ENCODE measurements at places on chromosomes 5 and 9.

GRCh38 chr9:135344523-135344901 lies 135.1 kb upstream of the PPP1R26 start:
- no peak overlapping the region for H3K4me3 ChIP-seq
- H3K27me3 ChIP-seq: peaks cover 3% of the 10 kb centered on the region
- no peak for DNase-seq
- H3K36me3 ChIP-seq: no peaks in the 10 kb centered on the region
- no peaks in the 10 kb centered on the region for H3K4me1 ChIP-seq

DNA sequence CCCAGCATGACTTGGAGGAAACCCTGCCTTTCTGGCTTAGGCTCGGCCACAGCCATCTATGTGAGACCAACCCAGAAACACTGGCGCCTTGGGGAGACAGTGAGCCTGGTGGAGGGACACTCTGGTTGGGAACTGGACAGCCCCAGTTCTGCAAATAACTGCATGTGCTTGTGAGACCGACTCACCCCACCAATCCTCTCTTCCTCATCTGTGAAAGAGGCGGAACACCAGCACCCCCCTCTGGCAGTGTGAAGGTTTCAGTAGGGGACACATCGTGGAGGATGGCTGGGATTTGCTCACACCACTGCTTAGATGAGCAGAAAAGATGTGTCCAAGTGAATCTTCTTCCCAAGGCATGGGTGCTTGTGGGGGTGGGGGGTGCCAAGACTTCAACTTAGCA lies 43.4 kb upstream of the N4BP3 start:
- H3K4me3 ChIP-seq: no peak overlapping the region
- peaks cover 5% of the 10 kb centered on the region for H3K4me1 ChIP-seq
- H3K36me3 ChIP-seq: no peaks in the 10 kb centered on the region
- peaks cover 13% of the 10 kb centered on the region for H3K27me3 ChIP-seq
- no peak overlapping the region for H3K27ac ChIP-seq
- DNase-seq: peak; percentile 45

DNA sequence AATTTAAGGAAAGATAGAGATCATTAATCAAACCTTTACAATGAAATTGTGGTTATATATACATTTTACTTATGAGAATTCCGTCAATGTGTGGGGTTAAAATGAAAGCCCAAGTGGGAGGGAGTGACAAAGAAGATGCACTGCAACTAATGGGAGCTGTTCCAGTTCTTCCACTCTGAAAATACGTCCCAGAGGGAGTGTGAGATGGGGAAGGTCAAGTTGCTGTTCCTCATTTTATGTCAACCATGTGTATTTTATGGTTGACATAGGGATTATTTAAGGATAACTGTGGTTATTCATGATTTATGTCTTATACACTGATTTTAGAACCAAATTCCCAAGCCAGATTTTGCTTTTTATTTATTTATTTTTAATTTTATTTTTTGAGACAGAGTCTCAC lies 14.2 kb upstream of the RGS3 start:
- H3K27ac ChIP-seq: no peak overlapping the region
- no peak for DNase-seq
- H3K4me1 ChIP-seq: peaks cover 1% of the 10 kb centered on the region
- no peaks in the 10 kb centered on the region for H3K27me3 ChIP-seq
- no peaks in the 10 kb centered on the region for H3K36me3 ChIP-seq

DNA sequence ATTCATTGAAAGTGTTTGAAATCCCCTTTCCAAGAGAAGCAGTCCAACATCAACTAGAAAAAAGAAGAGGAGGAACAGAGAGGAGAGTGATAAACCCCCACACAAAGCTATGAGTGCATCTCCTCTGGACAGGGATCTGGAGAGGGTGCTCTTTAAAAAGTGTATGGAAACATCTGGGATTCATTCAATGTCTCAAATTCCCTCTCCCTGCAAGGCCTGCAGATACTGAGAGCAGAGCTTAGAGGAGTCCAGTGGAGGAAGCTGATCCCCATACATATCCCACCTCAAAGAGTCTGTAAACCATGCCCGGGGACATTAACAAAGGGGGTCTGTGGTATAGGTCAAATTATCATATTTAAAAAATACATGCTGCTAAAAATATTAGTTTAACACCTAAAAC lies 2.2 kb downstream of the SPOCK1 start:
- H3K4me1 ChIP-seq: no peaks in the 10 kb centered on the region
- no peaks in the 10 kb centered on the region for H3K36me3 ChIP-seq
- no peak overlapping the region for H3K4me3 ChIP-seq
- no peak for DNase-seq
- H3K27ac ChIP-seq: no peak overlapping the region

GRCh38 chr9:109277451-109277850 lies 43.4 kb downstream of the EPB41L4B start:
- peaks cover 15% of the 10 kb centered on the region for H3K27me3 ChIP-seq
- no peaks in the 10 kb centered on the region for H3K4me1 ChIP-seq
- no peak for DNase-seq
- no peak overlapping the region for H3K27ac ChIP-seq
- H3K36me3 ChIP-seq: no peaks in the 10 kb centered on the region

DNA sequence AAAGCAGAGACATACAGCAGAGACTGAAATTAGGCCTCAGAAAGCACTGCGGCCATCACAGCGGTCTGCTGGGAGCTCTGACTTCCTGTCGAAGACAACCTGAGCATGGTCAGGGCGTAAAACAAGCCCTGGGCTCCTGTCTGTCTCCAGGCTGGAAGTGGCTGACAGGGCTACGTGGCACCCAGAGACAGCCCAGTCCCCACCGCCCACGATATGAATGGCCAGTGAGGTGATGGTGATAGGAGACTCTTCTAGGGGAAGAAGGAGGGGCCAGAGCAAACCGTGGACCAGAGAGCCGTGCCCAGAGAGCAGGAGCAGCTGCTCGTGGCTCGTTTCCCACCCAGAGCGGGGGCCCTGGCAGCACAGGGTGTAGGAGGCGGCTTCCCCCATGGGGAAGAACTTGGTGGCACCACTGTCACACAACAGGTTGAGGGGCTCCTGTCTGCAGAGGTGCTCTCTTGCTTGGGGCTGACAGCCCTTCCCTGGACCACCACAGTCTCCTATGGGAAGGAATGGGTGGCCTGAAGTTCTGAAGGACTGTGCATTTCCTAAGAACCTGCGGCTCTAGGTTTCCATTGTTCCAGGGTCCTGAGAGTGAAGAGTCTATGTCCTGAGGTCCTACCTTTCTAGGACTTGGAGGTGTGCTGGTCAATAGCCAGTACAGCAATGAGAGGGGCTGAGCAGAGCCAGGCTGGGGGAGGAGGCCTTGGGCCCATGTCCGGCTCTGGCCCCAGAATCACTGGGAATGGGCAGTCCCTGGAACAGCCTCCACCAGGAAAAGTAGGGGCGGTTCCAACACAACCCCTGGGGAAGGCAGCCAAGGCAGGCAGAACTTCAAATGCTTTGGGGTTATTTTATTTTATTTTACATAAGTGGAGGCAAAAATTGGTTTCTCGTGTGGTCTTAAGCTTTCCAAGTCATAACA lies 56.4 kb downstream of the BARX1 start:
- H3K4me1 ChIP-seq: peaks cover 21% of the 10 kb centered on the region
- no peaks in the 10 kb centered on the region for H3K36me3 ChIP-seq
- no peak overlapping the region for H3K4me3 ChIP-seq
- H3K27me3 ChIP-seq: no peaks in the 10 kb centered on the region

- no peak overlapping the region for H3K4me3 ChIP-seq
- no peak for DNase-seq
Measured at GRCh38 chr5:140145256-140145655, 19.5 kb downstream of the IGIP start.

GRCh38 chr5:110653231-110653970 lies 73.1 kb downstream of the TMEM232 start:
- no peaks in the 10 kb centered on the region for H3K4me1 ChIP-seq
- no peaks in the 10 kb centered on the region for H3K27me3 ChIP-seq
- H3K27ac ChIP-seq: no peak overlapping the region
- no peak overlapping the region for H3K4me3 ChIP-seq
- H3K36me3 ChIP-seq: no peaks in the 10 kb centered on the region

DNA sequence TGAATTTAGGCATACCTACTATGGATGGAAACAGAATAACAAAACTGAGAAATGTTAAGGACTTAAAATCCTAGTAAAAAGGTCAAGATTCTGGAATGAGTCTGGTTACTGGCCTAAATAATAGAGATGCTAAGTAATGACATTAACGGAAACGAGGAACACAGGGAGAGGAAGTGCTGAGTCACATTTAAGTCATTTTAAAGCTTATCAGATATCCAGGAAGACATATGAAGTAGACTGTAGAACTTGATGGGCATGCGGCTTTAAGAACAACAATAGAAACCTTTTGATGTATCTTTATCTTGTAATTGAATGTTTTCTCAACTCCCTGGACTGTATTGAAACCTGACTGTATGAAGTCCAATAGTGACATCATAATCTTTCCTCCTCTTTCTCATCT lies 1251.4 kb upstream of the CDH6 start:
- H3K36me3 ChIP-seq: no peaks in the 10 kb centered on the region
- H3K4me1 ChIP-seq: no peaks in the 10 kb centered on the region
- no peak overlapping the region for H3K4me3 ChIP-seq
- no peak overlapping the region for H3K27ac ChIP-seq

GRCh38 chr9:16262477-16263261 lies 607.8 kb downstream of the BNC2 start:
- H3K36me3 ChIP-seq: no peaks in the 10 kb centered on the region
- no peak overlapping the region for H3K4me3 ChIP-seq
- DNase-seq: no peak

DNA sequence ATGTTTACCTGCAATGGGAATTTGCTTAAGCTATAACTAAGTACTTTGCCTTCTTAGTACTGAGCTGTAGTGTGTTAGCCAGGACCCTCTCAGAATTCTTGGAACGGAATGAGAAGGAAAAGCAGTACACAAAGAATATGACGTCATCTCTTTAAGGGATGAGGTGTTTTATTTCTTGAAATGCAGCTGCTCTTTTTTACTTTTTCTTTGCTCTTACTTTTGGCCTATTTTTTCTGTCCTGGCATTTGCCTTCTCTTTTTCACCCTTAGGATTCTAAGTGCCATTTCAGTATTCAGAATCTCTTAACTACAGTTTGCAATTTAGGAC lies 10.1 kb downstream of the KIF2A start:
- DNase-seq: no peak
- H3K36me3 ChIP-seq: peaks cover 29% of the 10 kb centered on the region
- no peaks in the 10 kb centered on the region for H3K27me3 ChIP-seq
- peaks cover 67% of the 10 kb centered on the region for H3K4me1 ChIP-seq
- no peak overlapping the region for H3K4me3 ChIP-seq

GRCh38 chr5:154587123-154588026 lies 109.3 kb upstream of the HAND1 start:
- H3K4me3 ChIP-seq: no peak overlapping the region
- no peak overlapping the region for H3K27ac ChIP-seq
- peaks cover 13% of the 10 kb centered on the region for H3K27me3 ChIP-seq
- H3K4me1 ChIP-seq: no peaks in the 10 kb centered on the region
- H3K36me3 ChIP-seq: no peaks in the 10 kb centered on the region
- no peak for DNase-seq

DNA sequence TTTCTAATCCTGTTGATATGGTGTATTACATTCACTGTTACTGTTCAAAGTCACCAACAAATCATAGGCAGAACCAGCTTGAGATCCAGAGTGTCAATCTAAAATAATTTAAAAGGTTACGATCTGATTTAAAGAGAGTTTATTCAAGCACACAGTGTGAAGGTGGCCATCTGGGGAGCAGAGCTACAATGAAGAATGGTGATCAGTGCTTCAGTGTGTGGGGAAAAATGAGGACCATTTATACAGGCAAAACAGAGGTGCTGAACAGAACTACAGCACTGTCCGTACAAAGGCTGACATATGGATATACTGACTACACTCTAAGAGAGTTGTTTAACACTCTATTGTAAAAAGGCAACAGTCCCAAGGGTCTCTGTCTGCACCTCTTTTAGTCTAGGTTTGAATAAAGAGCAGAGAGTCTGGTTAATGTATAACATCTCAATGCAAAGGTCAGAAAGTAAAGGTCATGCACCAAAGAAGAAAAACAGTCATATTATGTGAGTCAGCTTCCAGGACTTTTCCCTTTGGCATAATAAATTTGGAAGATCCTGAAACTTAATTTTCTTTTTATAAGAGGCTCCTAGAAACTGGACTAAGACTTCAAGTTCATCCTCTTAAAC lies 29.7 kb upstream of the TDRD7 start:
- H3K36me3 ChIP-seq: no peaks in the 10 kb centered on the region
- H3K4me3 ChIP-seq: no peak overlapping the region
- H3K27ac ChIP-seq: no peak overlapping the region
- peaks cover 7% of the 10 kb centered on the region for H3K4me1 ChIP-seq
- DNase-seq: no peak
- peaks cover 5% of the 10 kb centered on the region for H3K27me3 ChIP-seq

DNA sequence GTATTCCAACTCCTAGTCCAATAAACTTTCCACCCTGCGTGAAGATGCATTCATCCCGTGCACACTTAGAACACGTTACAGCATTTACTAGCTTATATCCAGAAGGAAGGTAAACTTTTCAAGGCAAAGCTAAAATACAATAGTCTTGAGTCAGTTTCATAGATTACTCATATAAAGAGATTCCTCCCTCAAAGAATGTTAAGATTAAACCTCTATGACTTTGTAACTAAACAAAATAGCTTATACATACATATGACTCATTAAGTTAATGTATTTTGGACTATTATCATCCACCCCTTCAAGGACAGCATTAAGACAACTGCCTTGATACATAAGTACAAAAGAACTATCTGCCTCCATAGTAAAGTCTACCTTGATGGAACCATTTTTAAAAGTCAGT lies 36.1 kb downstream of the TLE1 start:
- no peaks in the 10 kb centered on the region for H3K4me1 ChIP-seq
- no peaks in the 10 kb centered on the region for H3K36me3 ChIP-seq
- H3K4me3 ChIP-seq: no peak overlapping the region
- H3K27me3 ChIP-seq: no peaks in the 10 kb centered on the region
- DNase-seq: no peak

GRCh38 chr9:7011395-7012067 lies 253.8 kb downstream of the KDM4C start:
- H3K27me3 ChIP-seq: no peaks in the 10 kb centered on the region
- peak overlapping the region; percentile 67 for H3K27ac ChIP-seq
- H3K4me3 ChIP-seq: no peak overlapping the region
- peaks cover 61% of the 10 kb centered on the region for H3K36me3 ChIP-seq
- peaks cover 16% of the 10 kb centered on the region for H3K4me1 ChIP-seq
- peak; percentile 57 for DNase-seq

- H3K36me3 ChIP-seq: no peaks in the 10 kb centered on the region
- no peak for DNase-seq
- H3K27me3 ChIP-seq: no peaks in the 10 kb centered on the region
Measured at GRCh38 chr5:158953929-158954534, 145.7 kb downstream of the EBF1 start.

All from activated CD4-positive, alpha-beta T cell treated with anti-CD3 and anti-CD28 coated beads, Interleukin-2, amount 10 ng/mL, durations not matched to agents 7 days and 5 days (primary cell).